ENCODE measurements at places on chromosomes 4 and X. TPM values are rescaled to one million over a fixed set of nuclear protein-coding genes. Genes with fewer than 3 reads are reported as not detected.

OTC gene
- not detected for total RNA-seq

G6PD gene
- 1,294 TPM for total RNA-seq

TCEAL9 gene
- total RNA-seq: 87.7 TPM

TMEM255A gene
- 0.39 TPM for total RNA-seq

EPHA5 gene
- total RNA-seq: 0.17 TPM

DRP2 gene
- 0.13 TPM for total RNA-seq

SH3D19 gene
- 25.8 TPM for total RNA-seq

CHM gene
- total RNA-seq: 8.6 TPM

CAPN6 gene
- not detected for total RNA-seq

SRPX gene
- 8.7 TPM for total RNA-seq

NOX1 gene
- 0.14 TPM for total RNA-seq

IQCM gene
- total RNA-seq: not detected

ZNF280C gene
- total RNA-seq: 2.9 TPM

MAOA gene
- 1.3 TPM for total RNA-seq

GIMD1 gene
- not detected for total RNA-seq

EDA gene
- total RNA-seq: 0.42 TPM

MSN gene
- 307 TPM for total RNA-seq

MTM1 gene
- 6.5 TPM for total RNA-seq

LRIT3 gene
- not detected for total RNA-seq

PDZD4 gene
- 3.7 TPM for total RNA-seq

UGT2B11 gene
- not detected for total RNA-seq

SUPT20HL2 gene
- not detected for total RNA-seq

L1CAM gene
- 18.2 TPM for total RNA-seq

NPNT gene
- 0.35 TPM for total RNA-seq

Data from A549 treated with Mapracorat at 1 μM for 4 hours (cell line).